ENCODE measurements at places on chromosomes 5 and 9.

- no peak for DNase-seq
Measured at GRCh38 chr5:5650242-5650641, 227.8 kb downstream of the ICE1 start.

- no peak for DNase-seq
Measured at GRCh38 chr9:131630205-131630831, 85.0 kb downstream of the PRRT1B start.

DNA sequence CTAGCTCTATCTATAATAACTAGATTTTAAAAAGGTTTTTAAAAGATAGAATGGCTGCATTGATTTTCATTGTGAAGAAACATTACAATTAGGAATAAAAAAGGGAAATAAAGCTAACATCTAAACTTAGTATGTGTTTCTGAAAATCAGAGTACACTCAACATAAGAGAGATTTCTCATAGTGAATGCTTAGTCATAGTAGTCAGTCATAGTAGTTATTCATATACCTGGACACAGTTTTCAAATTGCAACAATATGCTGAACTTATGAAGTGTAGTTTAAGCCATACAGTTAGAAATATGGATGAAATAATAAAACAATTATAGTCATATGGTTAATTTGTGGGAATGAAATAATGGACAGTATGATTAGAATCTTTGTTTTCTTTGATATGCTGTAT is 273.0 kb upstream of the CTNND2 start:
- no peak for DNase-seq

DNA sequence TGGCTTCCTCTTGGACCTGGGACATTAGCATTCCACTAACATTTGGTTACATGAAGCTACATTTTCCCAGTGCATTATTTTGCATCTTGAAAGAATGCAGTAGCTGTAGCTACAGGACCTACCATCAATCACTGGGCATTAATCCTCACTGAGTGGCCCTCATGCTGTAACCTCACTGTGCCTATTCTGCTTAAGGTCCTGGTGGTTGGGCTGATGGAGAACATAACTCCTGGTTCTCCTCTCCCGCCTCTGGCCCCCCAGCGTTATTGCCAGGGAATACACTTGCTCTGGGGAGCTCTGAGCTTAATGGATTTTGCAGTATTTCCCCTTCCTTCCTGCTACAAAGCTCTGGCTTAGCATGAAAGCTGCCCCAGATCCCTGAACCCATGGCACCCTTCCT is 111.5 kb upstream of the EQTN start:
- DNase-seq = no peak

DNA sequence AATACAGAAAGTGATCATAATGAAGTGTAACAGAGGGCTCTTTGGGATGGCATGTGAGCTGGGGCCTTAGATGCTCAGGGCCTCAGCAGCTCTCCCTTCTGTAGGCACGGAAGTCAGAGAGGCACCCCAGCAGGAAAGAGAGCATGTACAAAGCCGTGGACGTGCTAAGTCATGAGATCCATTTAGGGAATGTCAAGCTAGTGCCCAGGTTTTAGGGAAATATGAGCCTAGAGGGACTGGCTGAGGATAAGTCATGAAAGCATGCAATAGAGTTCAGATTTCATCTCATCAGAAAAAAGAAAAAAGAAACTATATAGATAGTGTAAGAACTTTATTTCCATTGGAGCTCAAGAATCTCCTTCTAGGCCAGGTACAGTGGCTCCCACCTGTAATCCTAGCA is 379.5 kb upstream of the KLF4 start:
- no peak for DNase-seq

DNA sequence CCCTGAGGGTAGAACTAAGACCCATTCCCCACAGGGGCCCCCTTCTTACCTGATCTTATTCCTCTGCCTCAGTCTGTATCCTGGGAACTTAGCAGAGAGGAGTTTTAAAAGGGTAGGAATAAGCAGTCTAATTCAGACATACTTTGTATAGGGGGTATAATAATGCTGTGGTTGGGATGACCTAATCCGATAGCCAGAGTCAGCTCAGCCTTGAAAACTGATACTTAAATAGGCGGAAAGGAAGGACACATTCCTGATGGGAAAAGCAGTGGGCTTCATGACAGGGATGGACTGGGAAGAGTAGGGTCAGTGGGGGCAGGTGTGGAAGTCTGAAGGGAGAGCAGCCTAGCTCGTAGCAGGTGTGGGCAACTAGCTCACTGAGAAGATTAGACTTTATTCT is 52.2 kb upstream of the TESK1 start:
- no peak for DNase-seq
